ENCODE measurements at places on chromosomes 16 and 17.

DNA sequence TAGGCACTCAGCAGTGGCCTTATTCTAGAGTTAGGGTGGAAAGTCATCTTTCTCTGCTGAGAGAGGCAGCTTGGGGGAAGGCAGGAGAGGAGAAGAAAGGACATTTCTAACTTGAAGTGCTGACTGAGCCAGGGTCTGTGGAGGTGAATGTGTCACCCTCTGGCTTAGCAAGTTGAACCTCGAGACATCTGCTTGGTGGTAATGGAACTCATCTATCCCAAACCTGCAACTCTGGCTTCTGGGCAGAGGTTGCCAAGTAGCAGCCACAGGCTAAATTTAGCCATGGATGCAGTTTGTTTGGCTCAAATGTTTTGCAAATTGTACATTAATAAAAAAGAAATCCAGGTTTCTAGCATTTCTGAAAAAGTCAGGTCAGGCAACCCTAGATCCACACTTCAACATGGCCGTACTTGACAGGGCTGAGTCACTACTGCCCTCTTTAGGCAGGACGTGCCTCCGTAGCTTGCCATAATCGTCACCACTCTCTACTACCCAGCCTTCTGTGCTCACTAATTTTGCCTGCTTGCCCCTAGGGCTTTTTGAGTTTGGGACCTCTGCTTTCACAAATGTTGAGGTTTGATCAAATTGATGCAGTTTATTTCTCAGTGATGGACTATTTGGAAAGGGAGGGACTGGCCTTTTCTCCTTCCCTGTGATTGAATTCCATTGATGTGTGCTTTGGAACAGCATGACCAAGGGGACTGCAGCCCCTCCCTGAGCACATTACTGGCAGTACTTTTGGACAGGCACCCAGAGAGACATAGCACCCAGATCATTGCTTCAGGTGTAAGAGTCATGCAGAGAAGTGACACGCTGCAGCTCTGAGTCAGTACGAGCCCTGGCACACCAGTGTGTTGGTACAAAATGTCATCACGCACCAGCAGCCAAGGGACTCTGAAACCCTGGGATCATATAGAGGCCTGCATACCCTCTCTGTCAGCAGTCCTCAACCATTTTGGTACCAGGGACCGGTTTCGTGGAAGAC is 5.2 kb downstream of the CDH13 start:
- DNase-seq, result no peak

DNA sequence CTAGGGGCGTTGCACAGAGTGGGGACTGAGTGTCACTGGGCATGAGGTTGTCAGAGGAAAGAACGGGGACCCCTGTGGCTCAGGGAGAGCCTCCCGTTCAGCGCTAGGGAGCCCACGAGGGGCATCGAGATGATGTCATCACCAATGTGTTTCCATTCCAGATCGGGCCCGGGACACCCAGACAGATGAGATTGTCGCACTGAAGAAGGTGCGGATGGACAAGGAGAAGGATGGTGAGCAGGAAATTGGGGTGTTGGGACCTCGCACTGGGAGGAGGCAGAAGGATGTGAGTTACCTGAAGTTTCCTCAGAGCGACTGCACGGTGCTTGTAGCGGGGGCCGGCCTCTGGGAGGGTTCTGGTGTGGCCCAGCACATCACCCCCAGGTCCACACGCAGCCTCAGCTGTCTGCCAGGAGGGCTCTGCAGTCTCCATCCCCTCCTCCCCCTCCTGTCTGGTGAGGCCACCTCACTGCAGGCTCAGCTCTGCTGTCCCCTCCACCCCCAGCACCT is 4.0 kb downstream of the CDK10 start:
- no peak for DNase-seq

DNA sequence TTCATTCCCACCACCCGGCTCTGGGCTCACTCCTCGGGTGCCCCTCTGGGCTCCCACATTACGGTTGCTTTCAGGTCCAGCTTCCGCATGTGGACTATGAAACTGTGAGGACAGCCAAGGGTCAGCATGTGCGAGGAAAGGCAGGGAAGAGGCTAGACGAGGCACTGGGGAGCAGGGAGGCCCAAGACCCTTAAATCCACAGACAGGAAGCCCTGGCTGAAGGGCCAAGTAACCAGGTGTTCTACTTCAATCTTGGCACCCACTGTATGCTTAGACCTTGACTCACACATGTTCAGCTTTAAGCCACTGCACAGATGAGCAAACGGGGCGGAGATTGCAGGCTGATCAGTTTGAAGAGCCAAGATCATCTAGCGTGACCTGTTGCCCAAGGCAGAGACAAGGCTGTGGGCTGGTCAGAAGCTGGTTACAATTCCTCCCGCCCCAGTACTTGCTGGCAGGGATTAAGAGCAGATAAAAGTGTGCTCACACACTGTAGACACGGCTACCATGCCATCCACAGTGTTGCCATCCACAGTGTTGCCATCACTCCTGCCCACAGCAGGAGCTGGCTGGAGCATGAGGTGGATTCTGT is at the start of gene CES4A:
Gene CES4A (plus strand): TSS at position 393 of the 592 bp plus-strand sequence. CDS start 184 bp downstream, at position 577.
- no peak for DNase-seq

DNA sequence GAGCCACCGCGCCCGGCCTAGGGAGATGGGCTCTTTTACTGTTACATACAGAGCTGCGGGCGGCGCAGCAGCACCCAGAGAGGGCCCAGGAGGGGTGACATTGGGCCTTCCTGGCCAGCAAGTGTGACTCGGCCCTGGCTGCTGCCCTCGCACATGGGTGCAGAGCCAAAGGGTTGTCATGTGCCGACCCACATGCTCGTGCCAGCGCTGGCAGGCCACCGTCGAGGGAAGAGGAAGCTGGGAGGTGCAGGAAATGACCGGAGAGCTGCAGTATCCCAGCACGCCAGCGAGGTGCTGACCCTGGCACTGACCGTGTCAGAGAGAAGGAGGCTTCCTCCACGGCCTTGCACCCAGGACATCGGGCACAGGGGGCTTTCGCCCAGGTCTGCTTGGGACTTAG is 8.0 kb downstream of the ENDOV start:
- no peak for DNase-seq

DNA sequence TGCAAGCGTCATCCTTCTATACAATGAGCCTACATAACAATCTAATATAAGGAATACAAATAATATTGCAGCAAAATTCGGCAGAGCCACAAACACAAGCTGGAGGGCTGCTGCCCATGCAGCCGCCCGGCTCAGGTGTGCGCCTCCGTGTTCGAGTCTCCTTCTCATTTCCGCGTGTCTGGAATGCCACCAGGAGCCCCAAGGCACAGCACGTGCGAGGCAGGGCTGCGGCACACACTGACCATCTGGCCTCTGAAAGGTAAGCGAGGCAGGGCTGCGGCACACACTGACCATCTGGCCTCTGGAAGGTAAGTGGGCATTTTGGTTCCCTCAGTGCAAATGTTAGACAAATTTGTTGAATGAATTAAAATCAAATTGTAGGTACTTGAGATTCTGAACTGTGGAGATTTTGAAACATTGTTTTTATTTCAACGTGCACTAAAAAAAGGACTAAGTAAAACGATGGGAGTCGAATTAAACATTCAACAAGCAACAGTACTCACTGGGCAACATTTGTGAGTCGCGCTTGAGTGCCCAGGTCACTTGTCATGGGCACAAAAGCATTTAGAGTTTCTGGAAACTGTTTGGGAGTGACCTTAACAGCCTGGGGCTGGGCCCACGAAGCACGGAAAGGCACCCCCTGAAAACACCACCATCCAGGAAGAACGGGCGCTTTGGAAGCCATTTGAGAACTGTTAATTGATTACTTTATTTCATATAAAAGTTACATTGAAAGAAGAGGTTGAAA is 37.4 kb downstream of the ZDHHC7 start:
- DNase-seq, result no peak

DNA sequence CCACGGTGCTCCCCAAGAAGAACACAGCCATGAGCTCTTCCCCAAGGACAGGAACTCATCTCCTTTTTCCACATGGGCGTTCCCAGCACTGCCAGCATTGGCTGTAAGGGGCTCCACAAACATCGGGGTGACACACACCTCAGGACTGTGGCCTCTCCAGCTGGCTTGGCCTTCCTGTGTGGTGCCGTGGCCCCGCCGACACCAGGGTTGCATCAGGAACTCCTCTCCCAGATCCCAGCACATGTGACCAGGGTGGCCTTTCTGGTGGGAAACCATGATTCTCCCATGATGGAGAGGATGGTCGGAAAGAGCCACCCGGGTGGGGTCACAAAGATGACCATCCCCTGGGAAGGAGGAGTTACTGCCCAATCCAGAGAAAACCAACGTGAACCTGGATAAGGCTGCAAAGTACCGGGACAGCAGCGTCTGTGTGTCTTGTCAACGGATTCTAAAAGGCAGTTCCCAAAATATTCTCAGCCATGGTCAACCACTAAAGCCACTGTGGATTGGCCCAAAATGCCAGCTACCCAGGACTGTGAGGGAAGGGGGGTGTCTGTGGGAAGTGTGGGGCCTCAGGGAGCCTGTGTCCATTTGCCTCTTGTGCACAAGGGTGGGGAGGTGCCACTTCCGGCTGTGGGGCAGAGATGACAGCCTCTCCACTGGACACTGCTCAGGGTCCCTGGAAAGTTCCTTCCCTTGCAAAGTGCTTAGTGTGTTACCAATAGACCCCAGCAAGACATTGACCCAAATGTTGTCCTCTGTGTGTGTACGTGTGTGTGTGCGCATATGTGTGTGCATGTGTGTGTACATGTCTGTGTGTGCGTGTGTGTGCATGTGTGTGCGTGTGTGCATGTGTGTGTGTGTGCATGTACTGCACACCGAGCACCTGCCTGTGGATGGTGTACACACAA is 78.0 kb upstream of the CBX4 start:
- DNase-seq, result no peak

DNA sequence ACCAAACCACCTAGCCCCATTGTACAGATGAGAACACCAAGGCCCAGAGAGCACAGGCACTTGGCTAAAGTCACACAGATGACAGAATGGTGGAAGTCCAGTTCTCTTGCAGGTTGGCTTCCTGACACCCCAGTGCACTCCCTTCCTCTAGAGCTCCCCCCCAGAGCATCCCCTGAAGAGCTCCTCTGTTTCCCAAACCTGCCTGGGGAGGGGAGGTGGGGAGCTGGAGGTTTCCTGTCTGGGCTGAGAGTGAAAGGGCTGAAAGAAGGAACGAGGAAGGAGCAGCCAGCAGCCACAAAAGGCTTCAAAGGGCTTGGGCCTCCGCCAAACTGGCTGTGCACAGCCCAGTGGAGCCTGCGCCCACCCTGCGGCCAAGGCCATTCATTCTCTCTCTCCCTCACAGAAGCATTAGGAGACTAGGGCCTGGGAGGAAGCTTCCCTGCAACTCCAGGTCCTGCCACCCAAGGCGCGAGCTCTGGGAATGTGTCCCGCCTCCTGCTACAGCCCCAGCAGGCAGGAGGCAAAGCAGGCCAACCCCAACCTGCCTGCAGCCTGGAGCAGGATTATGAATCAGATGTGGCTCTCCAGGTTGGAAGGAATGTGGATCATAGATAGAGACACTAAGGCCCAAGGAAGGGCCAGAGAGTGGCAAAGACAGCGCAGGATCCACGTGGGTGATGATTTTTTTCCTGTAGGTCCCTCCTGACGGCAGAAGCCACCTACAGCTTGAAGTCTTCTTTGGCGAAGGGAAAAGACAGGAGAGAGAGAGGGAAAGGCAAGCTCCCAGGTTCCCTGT is 913 bp downstream of the SLC13A5 start:
- no peak for DNase-seq

- DNase-seq, result no peak
These were observed 221.8 kb downstream of the SPECC1 start for GRCh38 chr17:20230924-20231323.

GRCh38 chr17:82021107-82021899 is 1.4 kb downstream of the CENPX start:
- no peak for DNase-seq

DNA sequence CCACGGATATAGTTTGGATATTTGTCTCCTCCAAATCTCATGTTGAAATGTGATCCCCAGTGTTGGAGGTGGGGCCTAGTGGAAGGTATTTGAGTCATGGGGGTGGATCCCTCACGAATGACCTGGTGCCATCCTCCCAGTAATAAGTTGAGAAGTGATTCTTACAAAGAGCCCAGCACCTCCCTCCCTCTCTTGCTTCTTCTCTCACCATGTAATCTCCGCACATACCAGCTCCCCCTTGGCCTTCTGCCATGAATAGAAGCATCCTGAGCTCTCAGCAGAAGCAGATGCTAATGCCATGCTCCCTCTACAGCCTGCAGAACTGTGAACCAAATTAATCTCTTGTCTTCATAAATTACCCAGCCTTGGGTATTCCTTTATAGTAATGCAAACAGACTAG is 41.9 kb upstream of the RBBP6 start:
- DNase-seq, result no peak

DNA sequence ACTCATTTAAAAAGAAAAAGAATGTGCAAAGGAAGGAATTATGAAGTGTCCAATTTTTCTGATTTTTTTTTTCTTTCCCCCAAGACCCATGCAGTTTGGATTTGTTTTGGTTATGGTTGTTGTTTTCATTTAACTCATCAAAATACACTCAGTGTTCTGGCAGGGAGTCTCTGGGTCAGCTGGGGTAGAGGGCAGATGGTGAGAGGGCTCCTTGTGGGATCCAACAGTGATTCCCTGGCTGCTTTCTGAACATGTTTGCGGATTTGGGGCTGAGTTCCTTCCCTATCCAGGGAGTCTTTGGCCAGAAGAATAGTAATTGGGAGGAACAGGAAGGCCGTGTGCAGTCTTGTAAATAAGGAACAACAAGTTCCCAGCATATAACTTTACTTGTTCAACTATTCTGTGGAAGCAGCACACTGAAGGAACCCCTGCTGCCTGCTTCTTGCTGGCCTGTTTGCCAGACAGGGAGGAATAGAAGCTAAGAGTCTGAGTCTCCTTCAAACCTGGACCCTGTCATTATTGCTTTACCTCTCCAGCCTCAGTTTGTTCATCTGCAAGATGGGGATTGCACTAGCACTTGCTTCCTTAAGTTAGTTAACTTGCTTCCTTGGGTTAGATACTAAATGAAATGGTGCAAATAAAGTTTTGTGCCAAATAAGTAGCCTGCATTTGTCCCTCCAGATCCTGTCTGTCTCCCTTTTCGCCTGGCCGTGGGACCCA is 32.1 kb downstream of the C17orf67 start:
- DNase-seq, result no peak

- DNase-seq, result no peak
These were observed 7.8 kb upstream of the EFTUD2 start for GRCh38 chr17:44906763-44907728.

DNA sequence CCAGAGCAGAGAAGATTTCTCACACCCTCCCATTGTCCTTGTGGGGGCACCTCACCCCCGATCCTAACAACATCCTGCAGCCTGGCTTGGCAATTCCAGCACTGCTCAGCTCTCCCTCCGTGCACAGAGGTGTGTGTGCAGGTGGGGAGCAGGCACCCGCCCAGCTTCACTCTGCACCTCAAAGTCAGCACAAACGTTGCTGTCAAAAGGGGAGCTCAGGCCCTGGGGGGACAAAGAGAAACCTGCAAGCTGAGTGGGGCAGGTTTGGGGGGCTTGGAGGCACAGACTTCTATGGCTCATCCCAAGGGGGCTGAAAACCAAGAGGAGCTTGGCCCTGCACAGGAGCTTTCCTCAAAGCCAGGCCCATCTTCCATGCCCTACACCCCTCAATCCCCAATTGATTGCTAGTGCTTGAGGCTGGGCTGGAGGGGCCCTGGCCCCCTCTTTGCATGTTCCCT is 231.9 kb upstream of the TNRC6C start:
- DNase-seq, result no peak

- no peak for DNase-seq
These were observed 7.9 kb upstream of the PAM16 start for GRCh38 chr16:4358831-4359561.

GRCh38 chr16:76583466-76583865 is 306.3 kb downstream of the CNTNAP4 start:
- no peak for DNase-seq
